IgD-negative memory B cell (primary cell): ENCODE measurements at places on chromosomes 3 and 15. TPM values are rescaled to one million over a fixed set of nuclear protein-coding genes. Genes with fewer than 3 reads are reported as not detected.

Gene AHSG
- not detected for polyA plus RNA-seq

Gene CDC25A
- not detected for polyA plus RNA-seq

Gene GRAMD1C
- 11.8 TPM for polyA plus RNA-seq

Gene COLQ
- not detected for polyA plus RNA-seq

Gene CHAC1
- polyA plus RNA-seq = 0.84 TPM

Gene DCLK3
- polyA plus RNA-seq = not detected

Gene PARP9
- 18.7 TPM for polyA plus RNA-seq

Gene CCNB2
- polyA plus RNA-seq = 0.79 TPM

Gene CRYBG3
- polyA plus RNA-seq = 1.7 TPM
